ENCODE measurements at places on chromosomes 16 and 17.

DNA sequence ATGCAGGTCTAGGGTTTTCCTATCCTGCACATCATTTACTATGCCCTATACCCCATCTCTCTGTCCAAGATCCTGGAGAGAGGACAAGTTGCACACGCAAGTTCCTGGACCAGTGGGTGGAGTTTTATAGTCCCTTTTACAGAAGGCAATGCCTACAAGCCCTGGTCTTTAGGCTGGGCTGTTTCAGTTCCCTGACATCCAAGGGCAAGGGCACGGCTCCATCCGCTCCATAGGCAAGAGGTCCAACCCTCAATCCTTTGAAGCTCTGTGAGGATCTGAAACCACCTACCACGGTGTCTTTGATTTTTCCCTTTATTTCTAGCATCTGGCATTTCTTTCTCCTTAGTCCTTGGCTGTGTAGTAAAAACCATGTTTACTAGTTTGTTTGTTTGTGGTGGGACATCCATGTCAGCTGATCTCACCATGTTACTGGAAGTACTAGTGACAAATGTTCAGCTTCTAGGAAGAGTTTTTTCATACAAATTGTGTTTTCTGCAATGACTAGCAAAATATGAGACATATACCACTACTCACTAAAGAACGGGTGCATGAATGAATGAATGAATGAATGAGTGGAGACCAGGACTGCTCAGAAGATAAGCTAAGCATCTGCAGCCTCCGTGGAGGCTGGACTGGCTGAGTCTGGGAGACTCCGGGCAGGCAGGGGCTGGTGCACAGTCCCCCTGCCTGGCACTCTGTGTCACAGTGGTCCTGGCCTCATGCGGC is 359.4 kb downstream of the SLC39A11 start:
- no peak for DNase-seq

- no peak for DNase-seq
Observed at GRCh38 chr16:21646091-21646490, 6.3 kb downstream of the IGSF6 start.

DNA sequence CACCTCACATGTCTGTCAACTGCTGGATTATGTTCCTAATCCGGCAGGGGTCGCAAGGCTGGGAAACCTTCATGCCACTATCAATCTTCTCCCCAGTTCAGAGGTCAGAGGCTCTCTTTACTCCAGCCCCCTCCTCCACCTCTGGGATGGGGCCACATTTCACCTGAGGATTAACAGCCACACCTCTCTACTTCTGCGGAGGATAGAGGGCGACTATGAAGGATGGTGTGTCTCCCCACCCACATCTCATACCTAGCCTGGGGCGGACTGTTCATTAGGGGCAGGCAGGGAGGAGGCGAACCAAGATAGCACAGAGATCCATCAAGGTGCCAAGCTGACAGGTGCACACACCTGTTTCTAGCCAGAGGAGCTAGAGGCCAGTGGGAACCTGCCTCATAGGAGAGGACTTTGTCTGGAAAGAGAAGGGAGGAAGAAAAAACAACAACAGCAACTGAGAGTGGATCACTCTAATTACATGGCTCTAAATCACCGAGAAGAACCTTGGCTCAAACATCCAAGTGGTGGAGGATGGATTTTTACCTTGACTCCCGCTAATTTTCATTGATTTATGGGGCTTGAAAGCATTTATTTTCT is 41.9 kb upstream of the SKAP1 start:
- DNase-seq = no peak

DNA sequence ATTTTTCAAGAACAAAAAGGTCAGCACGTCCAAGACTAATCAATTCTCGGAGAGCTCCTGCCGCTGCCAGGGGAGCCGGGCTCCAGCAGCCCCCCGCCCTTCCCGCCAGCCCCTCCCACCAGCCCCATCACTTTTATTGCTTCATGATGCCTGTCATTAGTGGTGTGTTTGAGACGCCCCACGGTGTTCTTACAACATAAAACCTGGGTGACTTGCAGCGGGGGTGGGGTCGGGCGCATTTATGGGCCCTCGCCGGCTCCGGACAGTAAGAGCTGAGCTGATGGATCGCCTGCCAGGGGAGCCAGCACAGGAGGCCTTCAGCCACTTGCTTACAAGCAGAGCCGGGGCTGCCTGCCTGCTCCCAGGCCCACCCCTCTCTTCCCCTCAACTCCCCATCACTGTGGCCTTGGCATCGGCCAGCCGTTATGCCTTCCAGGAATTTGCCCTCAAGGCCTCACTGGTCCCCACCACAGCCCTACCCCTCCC is 82.9 kb upstream of the CBX4 start:
- no peak for DNase-seq

- no peak for DNase-seq
Observed at GRCh38 chr17:6547336-6547735, 9.0 kb downstream of the PITPNM3 start.

DNA sequence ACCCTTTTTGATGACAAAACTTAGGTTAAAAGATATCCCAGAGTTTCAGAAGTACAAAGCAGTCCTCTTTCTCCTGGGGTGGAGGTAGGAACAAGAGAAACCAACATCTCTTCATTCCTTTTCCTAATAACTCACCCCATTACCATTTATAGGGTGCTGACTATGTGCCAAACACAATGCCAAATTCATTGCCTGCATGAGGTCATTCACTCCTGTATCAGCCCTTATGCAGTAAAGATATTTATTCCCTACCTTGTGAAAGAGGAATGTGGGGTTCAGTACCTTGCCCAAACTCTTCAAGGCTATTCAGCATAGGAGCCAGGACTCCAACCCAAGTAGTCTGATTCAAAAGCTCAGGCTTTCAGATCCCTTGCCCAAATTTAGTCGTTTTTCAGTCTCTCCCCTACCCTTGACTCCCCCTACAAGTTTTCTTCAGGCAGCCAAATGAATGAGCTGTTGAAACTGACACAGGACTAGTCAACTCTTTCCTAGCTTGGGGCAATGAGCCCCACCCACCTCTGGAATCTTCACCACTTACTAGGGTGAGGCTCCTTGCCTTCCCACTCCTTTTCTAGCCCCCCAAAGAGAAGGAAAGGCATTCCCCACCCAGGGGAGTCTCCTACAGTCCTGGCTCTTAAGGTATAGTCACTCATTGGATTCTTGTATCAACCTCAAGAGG is 5.9 kb downstream of the KRT14 start:
- no peak for DNase-seq

DNA sequence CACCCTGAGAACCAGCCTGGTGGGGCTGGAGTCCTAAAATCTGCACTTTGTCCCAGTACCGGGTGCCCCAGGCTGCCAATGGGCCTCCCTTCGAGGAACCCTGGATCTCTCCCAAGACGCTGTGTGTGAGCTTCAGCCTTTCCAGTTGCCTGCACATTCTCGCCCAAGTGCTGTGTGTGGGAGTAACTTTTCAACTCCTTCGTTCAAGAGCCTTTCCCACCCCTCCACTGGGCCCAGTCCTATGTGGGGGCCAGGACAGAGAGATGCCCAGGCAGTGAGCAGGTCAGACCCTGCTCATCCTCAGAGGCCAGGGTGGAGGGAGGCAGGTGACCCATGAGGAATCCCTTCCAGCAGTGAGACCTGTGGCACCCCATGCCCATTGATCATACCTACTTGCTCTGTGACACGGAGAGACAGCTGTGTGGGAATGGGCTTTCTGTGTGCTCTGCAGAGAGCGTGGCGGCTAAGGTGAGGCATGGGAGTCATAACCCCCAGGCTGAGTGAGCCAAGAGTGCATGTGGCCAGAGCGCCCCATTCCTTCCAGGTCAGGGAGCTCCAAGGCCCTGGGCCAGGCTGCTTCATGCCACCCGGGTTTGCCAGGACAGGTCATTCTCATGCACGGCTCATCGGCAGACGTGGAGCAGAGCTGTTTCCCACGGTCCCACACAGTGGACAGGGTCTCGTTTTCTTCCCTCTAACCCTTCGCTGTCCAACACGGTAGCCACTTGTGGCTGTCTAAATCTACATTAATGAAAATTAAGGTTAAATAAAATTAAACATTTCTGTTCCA is 154.4 kb downstream of the CLEC16A start:
- no peak for DNase-seq

GRCh38 chr16:65846210-65846602 is 520.3 kb upstream of the CDH5 start:
- DNase-seq = no peak
